ENCODE measurements at places on chromosomes 1 and 21. TPM values are rescaled to one million over a fixed set of nuclear protein-coding genes. Genes with fewer than 3 reads are reported as not detected.

Gene NCMAP
- total RNA-seq, result not detected

Gene SIK1
- 60.7 TPM for total RNA-seq

Gene DMBX1
- not detected for total RNA-seq

Gene PKNOX1
- 12.9 TPM for total RNA-seq

Gene ATXN7L2
- 4.3 TPM for total RNA-seq

Gene IL20
- not detected for total RNA-seq

Gene CR2
- total RNA-seq, result not detected
